ENCODE measurements at places on chromosomes 4 and X. TPM values are rescaled to one million over a fixed set of nuclear protein-coding genes. Genes with fewer than 3 reads are reported as not detected.
A peak's percentile ranks its signal among the peaks of the same experiment; 100 is the strongest.

The MAGEA11 gene
- total RNA-seq, result not detected

DNA sequence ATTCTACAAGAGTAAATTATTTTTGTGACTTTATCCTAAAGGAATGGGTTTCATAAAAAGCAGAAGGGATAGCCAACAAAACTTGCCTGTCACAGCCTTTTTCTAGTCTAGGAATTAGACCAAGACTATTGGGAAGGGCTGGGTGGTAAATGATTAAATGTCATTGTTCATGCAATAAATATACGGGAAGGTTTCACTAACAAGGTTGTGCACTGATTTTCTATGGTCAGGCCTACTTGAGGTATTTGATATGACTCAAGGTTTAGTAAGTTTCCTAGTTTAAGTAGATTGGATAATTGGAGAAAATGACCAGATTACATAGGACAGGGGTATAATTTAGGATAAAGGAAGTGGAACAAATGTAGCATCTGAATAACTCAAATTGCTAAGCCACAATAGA lies 249.1 kb upstream of the BMP3 start:
- no peak for ATAC-seq

DNA sequence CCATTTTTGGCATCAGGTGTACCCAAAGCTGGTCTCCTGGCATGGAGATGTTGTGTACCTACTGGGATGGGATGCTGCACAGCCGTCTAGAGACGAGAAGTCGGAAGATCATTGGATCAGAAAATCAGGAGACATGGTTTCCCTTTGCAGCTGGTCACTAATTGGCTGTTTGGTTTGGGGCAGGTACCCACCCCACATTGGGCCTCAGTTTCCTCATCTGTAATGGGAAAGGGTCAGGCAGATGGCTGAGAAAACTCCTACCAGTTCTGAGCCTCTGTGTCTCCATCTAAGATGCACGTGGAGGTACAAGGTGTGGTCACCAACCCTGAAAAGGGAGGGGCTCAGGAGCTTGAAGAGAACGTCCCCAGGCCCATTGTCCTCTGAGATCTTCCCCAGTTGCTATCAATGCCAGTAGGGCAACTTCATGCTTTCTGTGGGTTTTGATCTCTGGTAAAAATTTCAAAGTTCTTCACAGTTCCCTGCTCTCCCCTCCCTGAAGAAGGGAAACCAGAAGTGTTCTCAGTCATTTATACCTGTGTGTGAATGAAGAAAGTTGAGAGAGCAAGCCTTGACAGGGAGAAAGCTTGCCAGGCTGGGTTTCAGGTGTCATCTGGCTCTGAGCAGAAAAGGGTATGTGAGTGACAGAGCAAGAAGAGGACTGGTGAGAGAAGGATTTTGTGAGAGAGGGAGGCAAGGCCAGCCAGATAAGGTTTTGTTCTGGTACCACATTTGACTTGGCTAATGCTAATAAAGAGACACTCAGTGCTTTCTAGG lies 15.1 kb downstream of the TSC22D3 start:
- no peak for ATAC-seq

GRCh38 chr4:141410839-141411238 lies 190.1 kb downstream of the ZNF330 start:
- no peak for ATAC-seq

The ITM2A gene
- 13.8 TPM for total RNA-seq

DNA sequence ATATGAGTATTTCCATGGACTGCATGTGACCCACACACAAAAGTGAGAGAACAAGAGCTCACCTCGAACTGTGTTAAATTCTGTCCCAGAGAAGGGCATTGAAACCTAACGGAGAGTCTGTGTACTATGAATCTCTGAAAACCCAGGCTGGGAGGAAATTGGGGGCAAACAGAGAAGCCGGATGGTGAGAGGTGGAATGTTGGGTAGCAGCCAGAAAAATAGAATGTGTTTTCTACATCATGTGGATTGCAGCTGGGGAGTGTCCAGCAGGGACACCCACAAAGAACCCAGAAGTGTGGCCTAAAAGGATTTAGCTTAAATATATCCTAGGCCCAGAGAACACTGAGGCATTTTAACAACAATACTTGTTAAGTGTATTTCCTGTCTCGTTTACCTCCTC lies 38.6 kb downstream of the MND1 start:
- ATAC-seq, result no peak

DNA sequence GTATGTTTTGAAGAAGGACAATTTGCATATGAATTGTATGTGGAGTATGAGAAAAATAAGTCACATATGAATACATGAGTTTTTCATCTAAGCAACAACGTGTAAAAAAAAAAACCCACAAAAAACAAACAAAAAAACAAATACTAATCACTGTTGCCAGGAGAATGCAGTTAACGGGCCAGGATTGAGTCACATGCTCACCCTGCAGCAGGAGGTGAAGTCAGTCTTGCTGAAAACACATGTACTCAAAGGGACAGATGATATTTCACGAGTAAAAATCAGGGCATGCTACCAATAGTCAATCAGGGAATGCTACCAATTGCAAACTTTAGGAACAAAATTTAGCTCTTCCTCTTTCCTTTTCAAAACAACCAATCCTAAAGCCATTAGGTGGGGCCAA lies 10.4 kb upstream of the DCLK2 start:
- ATAC-seq, result no peak

DNA sequence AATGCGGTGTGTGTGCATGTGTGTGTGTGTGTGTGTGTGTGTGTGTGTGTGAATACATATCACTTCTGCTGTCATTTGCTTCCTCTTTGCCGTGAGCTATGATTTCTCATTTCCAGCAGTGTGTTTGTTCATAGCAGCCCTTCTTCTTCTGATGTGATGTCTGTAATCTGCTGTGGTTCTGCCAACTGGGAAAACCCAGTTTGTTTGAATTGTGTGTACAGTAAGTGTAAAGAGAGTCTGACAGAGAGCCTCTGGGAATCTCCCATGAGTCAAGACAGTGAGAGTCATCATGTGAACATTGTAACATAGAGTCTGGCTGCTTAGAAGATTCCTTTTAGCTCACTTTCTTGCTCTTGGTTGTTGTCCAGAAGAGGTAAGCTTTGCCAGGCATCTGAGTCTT lies 8.4 kb upstream of the NWD2 start:
- no peak for ATAC-seq

The NSUN7 gene
- 2.0 TPM for total RNA-seq

DNA sequence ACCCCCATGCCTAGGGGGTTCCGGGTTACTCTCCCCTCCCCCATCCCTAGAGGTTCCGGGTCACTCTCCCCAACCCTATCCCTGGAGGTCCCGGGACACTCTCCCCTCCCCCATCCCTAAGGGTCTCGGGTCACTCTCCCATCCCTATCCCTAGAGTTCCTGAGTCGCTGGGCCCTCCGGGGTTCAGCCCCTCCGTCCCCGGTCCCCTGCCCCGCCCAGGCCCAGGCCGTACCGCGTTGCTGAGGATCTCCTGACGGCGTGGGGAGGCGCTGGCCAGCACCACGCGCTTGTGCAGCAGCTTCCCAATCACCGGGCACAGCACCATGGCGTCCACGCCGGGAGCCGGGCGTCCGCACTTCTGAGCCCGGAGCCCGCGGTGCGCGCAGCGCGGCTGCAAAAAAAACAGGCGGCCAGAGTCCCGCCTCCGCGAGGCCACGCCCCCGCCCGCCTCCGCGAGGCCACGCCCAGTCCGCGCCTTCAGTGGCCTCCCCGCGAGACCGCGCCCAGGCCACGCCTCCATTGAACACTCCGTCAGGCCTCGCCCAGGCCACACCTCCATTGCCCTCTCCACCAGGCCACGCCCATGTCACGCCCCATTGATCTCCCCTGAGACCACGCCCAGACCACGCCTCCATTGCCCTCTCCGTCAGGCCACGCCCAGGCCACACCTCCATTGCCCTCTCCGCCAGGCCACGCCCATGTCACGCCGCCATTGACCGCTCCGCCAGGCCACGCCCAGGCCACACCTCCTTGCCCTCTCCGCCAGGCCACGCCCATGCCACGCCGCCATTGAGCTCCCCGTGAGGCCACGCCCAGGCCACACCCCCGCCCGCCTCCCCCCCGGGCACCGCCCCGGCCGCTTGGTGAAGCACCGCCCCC lies at the start of gene ASMTL:
TSS of gene ASMTL (minus strand) at position 394 of the 879 bp plus-strand sequence. CDS start at position 325, 69 bp downstream.
- ATAC-seq, result peak; percentile 97

DNA sequence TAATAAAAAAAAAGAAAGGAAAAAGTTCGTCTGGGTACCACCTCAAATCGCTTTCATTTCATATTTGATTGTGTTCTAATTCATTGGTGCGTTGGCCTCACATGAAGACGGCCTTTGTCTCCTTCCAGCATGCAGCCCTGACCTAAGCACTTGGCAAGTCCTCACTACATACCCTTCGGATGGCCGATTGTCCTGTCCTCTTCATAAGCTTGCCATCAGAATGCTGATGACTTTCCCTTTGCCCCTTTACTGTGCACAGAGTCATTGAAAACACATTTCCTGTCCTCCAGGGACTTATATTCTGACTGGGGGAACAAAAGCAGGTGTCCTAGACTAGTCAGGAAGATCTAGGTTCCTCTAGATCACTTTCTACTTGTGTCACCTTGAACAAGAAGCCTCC lies 43.0 kb downstream of the RTL5 start:
- ATAC-seq, result no peak

The NUDT10 gene
- total RNA-seq, result not detected

The CXorf49 gene
- total RNA-seq, result 0.40 TPM

The PRKG2 gene
- 1.3 TPM for total RNA-seq

DNA sequence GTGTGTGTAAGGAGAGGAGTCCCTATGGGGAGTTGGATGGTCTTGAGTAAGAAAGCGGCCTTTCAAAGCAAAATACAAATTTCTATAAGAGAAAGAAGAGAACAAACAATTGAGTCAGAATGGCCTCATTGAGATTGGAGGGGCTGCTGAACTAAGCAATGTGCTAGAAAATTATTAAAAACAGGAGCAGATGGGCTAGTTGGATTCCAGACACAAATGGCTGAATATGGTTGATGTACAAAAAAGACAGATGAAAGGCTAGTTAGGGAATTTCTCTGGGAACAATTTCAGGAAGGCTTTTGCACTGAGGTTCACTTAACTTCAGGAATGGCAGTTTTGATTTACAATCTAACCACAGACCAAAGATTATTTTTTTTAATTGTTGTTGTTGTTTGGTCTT lies 1806.8 kb upstream of the TENM3 start:
- ATAC-seq, result no peak

The SYNPO2 gene
- 13.3 TPM for total RNA-seq

DNA sequence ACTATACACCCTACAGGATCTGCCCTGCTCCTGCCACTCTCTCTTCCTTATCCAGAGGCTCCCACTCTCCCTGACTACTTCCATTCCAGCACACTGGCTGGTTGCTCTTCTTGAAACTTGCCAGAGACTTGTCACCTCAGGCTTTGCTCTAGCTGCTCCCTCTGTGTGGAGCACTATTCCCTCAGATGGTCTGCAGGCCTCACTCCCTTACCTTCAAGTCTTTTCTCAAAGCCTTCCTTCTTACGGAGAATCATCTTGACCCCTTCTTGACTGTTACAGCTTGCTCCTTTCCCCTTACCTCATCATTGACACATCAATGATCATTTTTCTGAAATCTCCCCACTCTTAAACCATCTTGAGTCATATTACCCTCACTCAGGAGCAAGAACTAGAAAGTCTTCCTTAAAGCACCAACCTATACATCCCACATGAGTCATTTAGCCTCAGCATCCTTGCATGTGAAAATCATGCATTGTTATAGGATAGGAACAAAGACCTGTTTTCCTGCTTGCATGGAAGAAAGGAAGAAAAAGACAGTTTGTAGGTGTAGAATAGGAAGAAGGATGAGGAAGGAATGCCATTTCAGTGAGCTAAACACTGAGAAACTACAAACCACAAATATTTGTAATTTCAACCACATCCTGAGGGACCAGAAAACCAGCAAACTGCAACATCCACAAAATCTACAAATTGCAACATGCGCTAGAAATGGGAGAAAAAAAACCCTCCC lies 55.7 kb downstream of the ANTXR2 start:
- no peak for ATAC-seq

The TEX11 gene
- total RNA-seq, result not detected

DNA sequence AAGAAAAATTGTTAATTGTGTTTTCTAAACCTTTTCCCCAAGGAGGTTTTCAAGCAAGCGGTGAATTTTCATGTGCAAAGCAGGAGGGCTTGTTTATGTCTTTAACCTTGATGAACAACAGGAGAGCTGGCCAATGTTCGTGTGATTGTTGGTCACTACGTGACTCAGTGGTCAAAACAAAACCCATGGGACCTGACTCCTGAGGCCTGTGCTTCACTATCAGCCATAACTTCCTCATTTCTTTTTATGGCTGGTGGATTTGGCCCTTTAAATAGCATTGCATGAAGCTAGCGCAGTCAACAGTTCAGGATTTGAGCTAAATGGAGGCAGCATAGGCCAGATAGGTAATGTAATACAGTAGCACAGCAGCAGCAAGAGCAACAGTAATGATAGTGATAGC lies 80.5 kb downstream of the MID1IP1 start:
- no peak for ATAC-seq

- peak; percentile 24 for ATAC-seq
These were observed 1.3 kb downstream of the SH3TC1 start for GRCh38 chr4:8200302-8200975.

The FABP2 gene
- not detected for total RNA-seq

DNA sequence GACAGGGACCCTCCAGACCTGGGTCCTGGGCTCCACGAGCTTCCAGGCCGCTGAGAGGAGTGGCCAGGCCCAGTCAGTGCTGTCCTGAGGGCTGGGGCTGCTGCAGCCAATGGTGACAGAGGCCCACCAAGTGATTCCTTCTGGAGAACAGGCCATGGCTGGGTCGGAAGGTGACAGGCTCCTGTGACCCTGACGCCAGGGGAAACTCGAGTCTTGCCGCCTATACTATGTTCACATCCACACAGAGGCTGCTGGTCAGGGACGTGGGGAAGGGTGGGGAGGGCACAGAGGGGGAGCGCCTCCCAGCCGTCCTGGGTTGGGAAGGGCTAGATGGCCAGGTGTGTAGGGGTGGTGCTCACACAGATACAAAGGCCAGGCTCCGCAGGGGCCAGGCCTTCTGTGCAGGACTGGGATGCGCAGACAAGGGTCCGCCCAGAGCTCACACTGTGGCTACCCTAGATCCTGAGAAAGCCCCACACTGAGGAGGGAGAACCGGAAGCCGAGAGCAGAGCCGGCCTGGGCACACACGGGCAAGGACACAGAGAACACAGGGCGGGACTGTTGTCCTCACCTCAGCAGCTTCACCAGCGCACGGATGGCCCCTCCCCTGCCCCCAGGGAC lies 81.4 kb downstream of the HTRA3 start:
- no peak for ATAC-seq

- no peak for ATAC-seq
These were observed 142.2 kb downstream of the HS3ST1 start for GRCh38 chr4:11286533-11286932.

DNA sequence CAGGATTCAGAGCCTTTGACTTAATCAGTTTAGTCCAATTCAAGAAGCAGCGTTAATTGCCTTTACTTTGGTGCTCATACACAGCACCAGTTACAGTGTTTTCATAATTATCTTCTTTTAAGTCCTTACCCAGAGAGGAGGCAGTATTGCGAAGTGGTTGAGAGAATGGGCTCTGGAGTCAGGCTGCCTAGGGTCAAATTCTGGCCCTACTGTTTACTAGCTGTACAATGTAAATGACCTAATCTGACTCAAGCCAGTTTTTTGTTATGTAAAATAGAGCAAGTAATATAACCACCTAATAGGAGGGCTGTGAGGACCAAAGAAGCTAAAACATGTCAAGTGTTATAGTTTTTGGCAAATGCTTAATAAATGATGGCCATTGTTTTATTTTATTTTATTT lies 27.6 kb downstream of the WDR44 start:
- ATAC-seq, result no peak

GRCh38 chrX:119790977-119791436 lies 423 bp downstream of the RPL39 start:
- peak; percentile 24 for ATAC-seq

Measured in esophagus mucosa (tissue), 1 donor.